ENCODE measurements at places on chromosomes 11 and 22. TPM values are rescaled to one million over a fixed set of nuclear protein-coding genes. Genes with fewer than 3 reads are reported as not detected.

The IL17RA gene
- total RNA-seq: 6.8 TPM

The SPON1 gene
- not detected for total RNA-seq

The SNX15 gene
- 14.8 TPM for total RNA-seq

The DERL3 gene
- 0.63 TPM for total RNA-seq

The RNF169 gene
- total RNA-seq: 27.6 TPM

The FAM111B gene
- 6.3 TPM for total RNA-seq

The HORMAD2 gene
- not detected for total RNA-seq

The CBLIF gene
- total RNA-seq: not detected

The CAT gene
- total RNA-seq: 39.6 TPM

The OR8A1 gene
- total RNA-seq: not detected

The BRSK2 gene
- 0.18 TPM for total RNA-seq

The FAT3 gene
- 0.28 TPM for total RNA-seq

The PHLDA2 gene
- 4.9 TPM for total RNA-seq

The CRYBA4 gene
- total RNA-seq: not detected

The ACRV1 gene
- not detected for total RNA-seq

The ANGPTL5 gene
- total RNA-seq: not detected

The APOBEC3H gene
- total RNA-seq: not detected

The MYBPC3 gene
- not detected for total RNA-seq

The PDGFB gene
- total RNA-seq: 95.6 TPM

The NRXN2 gene
- 0.09 TPM for total RNA-seq

The TBC1D22A gene
- 15.5 TPM for total RNA-seq
